ENCODE measurements at places on chromosomes 1 and 21.

- peak; percentile 72 for DNase-seq
Observed at GRCh38 chr1:31593770-31594632, 17.7 kb downstream of the TINAGL1 start.

DNA sequence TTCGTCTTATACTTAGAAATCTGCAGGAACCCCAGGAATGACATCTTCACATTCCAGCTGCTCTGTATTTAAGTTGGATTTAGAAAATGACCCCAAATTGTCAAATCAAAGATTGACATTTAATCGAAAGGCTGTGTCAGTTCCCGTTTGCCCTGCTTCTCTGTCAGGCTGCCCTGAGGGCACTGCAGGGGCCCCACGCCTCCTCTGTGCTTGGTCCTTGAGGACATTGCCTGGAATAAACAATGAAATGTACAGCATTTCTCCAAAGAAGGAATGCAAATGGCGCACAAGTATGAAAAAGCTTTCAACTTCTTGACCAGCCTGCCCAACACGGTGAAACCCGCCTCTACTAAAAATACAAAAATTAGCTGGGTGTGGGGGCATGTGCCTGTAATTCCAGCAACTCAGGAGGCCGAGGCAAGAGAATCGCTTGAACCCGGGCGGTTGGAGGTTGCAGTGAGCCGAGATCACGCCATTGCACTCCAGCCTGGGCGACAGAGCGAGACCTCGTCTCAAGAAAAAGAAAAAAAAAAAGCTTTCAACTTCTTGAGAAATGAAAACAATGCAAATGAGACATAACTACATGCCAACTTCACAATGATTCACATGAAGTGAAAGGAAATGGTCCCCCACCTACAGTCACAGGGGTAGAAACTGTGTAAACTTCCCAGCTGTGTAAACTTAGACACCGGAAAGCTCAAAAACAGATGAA lies 3.0 kb downstream of the TMPRSS3 start:
- DNase-seq, result peak; percentile 33

DNA sequence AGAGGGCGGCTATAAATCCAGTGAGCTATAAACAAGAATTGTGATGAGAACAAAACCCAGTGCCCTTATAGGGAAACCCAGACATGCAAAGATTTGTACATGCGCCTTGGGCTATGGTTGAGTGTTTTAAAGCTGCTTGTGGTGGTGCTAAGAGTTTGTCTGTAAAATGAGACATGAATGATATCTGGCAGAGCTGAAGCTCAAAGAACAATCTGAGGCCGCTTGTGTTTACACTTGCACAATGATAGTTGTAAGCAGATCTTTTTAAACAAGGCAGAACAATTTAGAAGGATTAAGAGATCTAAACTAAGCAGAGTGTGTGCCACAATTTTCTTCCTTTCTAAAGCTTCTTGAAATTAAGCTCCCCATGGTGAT lies 80.4 kb upstream of the ADAMTS5 start:
- no peak for DNase-seq

DNA sequence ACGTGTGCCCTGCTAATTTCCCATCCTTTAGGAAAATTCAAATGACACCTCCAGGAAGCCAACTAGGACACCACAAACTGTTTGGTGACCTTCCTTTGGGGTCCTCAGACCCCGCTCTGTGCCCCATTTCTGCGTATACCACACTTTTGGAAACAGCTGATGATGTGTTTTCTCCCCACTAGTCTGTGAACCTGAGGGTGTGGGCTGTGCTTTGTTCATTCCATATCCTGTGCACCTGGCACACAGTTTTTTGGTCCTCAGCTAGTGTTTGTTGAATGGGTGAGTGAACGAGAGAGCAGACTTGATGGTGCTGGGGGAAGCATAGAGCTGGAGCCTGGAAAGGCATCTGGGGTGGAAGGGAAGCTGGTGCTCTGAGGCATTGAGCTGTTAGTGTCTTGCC lies 48.6 kb downstream of the RPS6KA1 start:
- DNase-seq, result no peak

DNA sequence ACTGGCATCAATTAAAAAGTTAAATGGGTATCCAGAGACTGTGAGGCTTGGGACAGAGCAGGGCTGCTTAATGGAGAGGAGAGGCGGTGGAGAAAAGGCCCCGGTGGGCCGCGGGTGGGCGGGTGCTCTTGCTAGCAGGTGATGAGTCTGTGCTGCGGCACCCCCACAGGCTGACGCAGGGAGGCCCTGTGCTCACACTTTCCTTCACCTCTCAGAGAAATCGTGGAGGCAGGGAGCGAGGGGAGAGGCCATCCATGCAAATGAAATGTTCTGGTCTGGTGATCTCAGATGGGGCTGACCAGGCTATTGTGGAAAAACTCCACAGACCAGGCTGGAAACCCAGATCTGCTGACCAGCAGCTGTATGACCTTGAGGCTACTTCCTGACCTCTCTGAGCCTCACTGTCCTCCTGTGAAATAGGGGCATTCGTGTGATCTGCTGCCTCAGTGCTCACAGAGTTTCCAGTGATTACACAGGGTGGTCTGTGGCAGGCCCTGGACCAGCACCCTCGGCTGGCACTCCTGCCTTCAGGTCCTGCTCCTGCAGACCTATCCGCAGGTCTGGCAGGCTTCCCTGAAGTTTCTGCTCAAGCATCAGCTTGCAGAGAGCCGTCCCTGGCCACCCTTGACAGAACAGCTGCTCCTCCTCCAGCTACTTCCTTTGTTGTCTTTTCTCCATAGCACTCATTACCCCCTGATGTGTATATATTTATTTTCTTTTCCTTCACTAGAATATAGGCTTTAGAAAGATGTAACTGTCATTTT lies 89.2 kb downstream of the BEND5 start:
- DNase-seq, result no peak

GRCh38 chr1:92820551-92820950 lies 11.3 kb upstream of the RPL5 start:
- no peak for DNase-seq

DNA sequence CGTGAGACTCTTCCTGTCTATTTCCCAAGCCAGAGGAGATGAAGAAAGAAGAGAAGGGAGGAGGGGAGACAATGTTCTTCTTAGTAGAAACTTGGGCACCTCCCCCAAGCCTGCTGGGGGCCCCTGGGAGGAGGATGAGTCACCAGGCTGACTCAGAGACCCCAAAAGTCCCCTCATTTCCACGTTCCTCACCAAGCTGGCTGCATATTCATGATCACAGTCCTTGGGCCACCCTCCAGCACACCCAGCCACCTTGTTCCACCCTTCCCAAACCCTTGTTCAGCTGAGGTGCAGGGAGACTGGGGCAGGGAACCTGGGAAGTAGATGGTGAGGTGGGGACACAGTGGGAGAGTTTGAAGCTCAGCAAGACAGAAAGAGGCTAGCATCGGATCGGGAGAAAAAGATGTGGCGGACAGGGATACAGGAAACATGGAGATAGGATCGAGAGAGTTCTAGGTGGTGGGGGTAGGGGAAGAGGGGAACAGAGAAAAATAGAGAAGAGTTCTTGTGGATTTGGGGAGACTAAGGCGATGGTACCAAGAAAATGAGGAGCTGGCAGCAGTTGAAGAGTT lies 712 bp downstream of the RAB13 start:
- DNase-seq, result peak; percentile 38

DNA sequence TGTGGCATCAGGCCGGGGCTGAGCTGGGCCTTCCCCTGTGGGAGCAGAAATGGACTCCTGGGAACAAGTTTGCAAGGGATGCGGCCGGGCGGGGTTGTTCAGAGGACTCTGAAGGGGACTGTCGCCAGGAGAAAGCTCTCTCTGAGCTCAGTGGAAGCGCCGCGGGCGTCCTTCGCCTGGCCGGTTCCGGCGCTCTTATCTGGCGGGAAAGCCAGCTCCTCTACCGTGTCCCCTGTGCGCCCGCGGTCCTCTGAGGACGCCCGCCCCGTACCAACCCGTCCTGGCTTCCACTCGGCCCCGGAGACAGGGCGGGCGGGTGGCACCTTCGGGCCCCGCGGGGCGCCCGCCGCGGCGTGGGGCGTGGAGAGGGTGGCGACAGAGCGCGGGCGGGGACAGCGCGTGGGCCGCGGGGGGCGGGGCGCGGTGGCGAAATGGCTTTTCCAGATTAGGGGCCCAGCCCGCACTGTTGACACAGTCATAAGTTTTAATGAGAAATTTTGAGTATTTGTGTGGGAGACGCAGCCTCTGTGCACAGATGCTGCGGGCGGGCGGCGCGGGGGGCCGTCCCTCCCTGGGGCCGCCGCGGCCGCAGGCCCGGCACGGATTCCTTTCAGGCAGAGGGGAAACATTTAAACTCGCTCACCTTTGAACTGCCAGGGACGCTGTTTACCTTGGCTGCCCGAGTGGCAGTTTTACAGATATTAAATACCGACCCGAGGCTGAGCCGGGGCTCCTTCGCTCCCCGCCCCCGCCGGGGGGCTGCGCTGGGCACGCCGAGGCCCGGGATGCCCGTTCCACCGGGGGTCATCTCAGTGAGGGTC lies 70.2 kb downstream of the FOXD2 start:
- peak; percentile 25 for DNase-seq

GRCh38 chr1:172278478-172278877 lies 142.0 kb upstream of the C1orf105 start:
- no peak for DNase-seq

- DNase-seq, result no peak
Observed at GRCh38 chr1:16126160-16126559, 29.7 kb downstream of the EPHA2 start.

GRCh38 chr1:55235722-55236121 lies 20.6 kb upstream of the USP24 start:
- no peak for DNase-seq

- no peak for DNase-seq
Observed at GRCh38 chr1:228751360-228752098, 16.2 kb downstream of the RHOU start.

- DNase-seq, result no peak
Observed at GRCh38 chr1:160581961-160582360, 2.7 kb upstream of the CD84 start.

DNA sequence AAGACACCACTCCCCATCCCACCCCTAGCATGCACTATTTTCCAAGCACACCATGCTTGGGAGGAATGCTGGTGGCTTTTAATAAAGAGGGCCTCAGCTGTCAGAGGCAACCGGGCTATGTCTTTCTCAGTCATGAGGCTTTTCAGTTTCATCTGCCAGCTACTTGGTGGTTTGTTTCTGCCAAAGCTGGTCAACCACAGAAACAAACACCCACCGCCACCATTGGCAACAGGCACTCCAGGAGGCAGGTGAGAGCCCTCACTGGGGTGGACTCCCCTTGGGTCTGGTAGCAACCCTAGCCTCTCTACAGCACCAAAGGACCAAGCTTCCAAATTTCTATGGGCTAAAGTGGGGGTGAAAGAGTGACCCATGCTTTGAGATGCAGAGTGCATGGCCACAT lies 54.3 kb upstream of the CD1D start:
- no peak for DNase-seq

GRCh38 chr21:35988416-35989137 lies 71.7 kb downstream of the SETD4 start:
- no peak for DNase-seq

GRCh38 chr1:160423966-160424365 lies 23.6 kb downstream of the VANGL2 start:
- no peak for DNase-seq

DNA sequence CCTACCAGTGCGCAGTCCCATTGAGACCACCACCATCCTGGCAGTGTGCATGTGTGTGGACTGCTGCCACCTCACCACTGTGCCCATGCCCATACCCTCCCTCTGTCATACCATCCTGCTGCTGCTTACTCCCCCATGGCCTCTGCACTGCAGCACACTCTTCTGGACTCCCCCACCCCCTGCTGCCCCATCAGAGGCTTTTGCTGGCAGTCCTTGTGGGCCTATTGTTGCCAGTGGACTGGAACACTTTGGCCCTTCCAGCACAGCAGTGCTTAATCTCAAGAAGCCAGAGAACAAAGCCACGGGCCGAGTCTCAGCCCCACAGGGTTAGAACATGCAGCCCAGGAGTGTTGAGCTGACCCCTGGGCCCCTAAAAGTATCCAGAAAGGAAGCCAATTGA lies 41.9 kb upstream of the IVNS1ABP start:
- DNase-seq, result no peak

GRCh38 chr1:72827278-72827677 lies 544.9 kb upstream of the NEGR1 start:
- DNase-seq, result no peak

- no peak for DNase-seq
Observed at GRCh38 chr1:229251185-229251584, 19.7 kb upstream of the RAB4A start.

DNA sequence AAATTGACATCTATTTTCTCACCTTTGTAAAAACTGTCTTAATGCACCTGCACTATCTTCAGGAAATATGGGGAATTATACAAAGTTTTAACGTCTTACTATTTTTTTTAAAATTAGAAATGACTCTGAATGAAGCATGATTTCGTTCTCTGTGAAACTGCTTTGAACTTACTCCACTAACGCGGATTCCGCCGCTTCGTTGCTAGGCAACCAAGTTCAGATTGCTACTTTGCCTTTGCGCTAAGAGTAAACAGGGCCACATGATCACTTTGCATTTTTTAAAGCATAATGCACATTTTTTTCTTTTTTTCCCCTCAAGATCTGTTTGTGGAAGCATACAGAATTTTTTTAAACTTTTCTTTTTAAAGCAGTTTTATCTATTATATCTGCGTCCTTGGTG lies 690.5 kb downstream of the BRINP3 start:
- DNase-seq, result no peak

DNA sequence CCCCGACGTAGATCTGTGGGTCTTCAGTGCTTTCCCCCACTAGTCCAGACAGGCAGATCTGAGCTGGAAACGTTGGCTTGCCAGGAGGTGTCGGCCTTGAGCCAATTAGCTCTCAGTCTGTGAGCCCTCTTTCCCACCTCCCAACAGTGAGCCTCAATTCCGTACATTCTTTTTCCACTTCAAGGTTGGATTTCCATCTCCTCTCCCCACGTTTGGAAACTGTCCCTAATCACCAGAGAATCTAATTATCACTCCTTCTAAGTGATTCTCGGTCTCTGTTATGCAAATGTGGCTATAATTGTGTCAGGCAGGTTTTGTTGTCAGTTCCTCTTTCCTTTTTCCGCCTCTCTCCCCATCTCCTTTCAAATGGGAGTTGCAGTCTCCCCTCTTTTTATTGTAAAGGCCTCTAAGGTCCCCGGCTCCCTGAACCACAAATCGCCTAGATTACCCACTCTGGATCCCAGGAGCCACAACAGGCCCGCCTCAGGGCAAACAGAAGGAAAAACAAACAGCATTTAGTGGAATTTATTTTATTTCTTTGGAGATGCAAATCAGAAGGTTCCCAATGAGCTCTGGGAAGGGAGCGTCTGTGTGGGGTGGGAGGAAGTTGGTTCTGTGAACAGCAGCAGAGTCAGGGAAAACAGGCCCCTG lies 29.4 kb upstream of the LRRN2 start:
- no peak for DNase-seq

DNA sequence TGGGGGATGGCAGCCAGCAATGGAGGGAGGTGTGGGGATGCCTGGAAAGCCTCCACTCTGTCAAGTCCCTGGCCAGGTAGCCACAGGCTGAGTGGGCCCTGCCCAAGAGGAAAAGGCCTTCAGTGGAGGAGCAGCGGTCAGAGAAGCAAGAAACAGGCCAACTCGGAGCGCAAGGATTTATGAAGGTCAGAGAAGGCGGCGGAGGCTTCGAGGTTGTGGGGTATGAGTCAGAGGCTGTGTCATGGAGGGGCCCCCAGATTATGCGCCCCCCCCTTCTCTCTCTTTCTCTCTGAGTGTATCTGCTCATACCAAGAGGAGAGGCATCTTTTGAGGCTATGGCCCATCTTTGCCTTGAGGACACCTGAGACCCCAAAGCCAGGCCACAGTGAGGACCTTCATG lies 99.5 kb downstream of the CASZ1 start:
- no peak for DNase-seq

- DNase-seq, result peak; percentile 87
Observed at GRCh38 chr1:150234566-150235293, 1.2 kb downstream of the ANP32E start.

GRCh38 chr1:201445310-201445709 lies 23.7 kb downstream of the PHLDA3 start:
- DNase-seq, result no peak

GRCh38 chr1:28258628-28259251 lies 578 bp upstream of the SESN2 start:
- no peak for DNase-seq

Data from activated T-cell treated with anti-CD3 and anti-CD28 coated beads, Interleukin-2, amount 50 U/mL, for 1 hour (primary cell).